Stimulated activated CD8-positive, alpha-beta memory T cell treated with anti-CD3 and anti-CD28 coated beads, Interleukin-15, amount 100 ng/mL, for 1 hour (primary cell): ENCODE measurements at places on chromosomes 2 and 18.

DNA sequence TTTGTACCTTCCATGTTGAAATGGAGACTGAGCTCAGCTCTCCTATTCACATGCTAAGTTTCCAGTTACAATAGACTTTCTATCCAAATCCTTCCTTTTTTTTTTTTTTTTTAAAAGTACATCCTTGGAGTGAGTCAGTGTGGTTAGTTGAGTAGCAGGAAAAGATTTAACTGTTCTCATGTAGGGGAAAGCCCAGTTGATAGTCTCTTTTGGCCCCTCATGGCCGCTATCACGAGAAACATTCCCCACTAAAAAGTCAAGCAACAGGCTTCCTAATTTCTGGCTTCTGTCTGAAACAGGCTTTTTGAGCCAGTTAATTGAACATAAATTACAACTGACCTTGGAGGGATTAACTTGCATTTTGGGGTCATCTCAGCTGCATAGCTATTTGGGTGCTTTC, 161.3 kb downstream of the MEIS1 start:
- no peak for DNase-seq

- no peak for DNase-seq
Observed at GRCh38 chr18:6921571-6921970, 192.1 kb downstream of the ARHGAP28 start.

DNA sequence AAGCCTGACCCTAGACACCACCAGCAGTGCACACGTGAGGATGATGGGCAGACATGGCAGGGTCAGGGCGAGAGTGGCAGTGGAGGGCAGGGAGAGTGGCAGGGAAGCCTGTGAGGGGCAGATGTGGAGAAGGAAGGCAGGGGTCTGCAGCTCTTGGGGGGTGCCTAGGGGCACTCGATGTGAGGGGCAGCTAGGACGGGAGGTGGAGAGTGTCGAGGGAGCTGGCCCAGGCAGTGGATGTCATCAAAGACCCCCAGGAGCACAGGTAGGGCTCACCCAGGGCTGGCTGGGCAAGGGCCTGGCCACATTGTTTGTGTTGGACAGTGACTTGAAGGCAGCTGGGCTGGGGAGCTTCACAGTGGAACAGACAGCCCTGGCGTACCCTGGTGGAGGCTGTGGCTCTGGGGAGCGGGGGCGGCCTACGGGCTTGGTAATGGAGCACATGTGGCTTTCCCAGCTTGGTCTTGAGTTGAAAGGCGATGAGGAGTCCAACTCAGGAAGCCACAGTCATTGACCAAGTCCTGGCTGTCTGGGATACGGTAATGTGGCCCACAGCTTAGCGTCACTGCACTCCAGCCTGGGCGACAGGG, 87.1 kb downstream of the RTP5 start:
- no peak for DNase-seq

DNA sequence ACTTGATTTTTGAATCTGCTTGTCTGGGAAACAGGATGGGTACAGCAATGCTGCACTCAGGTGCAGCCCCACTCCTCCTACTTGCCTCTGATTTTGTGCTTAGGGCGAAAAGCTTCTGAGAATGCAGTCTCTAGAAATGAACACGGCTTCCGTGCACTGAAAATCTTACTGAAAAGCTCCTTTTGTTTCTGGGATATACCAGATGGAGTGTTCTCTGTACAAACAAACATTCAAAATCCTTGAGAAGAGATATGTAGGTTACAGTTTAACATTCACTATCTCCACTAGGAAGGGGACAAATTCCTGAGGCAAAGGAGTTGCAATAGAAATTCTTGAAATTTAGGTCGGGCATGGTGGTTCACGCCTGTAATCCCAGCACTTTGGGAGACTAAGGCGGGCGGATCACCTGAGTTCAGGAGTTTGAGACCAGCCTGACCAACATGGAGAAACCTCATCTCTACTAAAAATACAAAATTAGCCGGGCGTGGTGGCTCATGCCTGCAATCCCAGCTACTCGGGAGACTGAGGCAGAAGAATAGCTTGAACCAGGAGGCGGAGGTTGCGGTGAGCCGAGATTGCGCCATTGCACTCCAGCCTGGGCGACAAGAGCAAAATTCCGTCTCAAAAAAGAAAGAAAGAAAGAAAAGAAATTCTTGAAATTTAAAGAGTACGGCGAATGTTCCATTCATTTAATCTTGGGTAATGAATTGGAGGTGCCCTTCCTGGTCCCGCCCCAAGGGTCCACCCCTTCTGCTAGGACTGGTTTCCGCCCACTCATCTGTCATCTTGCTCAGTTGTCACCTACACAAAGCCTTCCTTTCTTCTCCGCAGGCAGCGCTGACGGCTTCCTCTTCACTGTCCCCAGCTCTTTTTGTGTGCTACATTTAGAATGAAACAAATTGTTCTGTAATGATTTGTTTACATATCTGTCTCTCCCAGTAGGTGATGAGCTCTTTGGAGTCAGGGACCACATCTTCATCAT, 92.4 kb downstream of the SOCS6 start:
- DNase-seq: no peak

DNA sequence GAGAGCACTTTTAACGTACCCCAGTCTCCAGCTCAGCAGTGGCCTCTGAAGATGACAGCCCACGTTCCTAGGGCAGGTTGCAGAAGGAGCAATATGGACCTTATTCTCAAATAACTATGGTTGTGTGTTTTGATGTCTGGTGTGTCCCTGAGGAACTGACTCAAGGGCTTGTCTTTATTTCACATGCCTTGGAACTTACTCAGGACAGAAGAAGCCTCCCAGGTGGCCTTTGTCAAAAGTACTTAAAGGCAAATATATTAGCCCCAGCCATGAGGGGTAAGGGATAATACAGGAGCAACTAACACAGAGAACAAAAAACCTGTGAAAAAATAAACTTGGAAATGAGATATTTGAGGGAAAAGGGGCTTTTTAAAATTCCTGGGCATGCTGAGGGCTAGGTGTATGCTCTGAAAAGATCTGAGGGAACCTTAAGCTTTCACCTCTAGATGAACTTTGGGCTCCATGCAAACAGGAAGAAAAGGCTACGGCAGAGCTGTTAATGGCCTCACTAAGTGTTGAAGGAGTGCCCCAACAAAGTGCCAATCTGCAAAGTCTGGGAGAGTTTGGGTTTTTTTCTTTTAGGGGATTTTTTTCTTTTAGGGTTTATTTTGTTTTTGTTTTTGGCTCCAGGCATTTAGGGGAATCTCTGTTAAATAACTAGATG, 40.3 kb downstream of the SRBD1 start:
- DNase-seq: no peak

GRCh38 chr2:150586858-150587257, 99.4 kb upstream of the RND3 start:
- DNase-seq: no peak

- no peak for DNase-seq
Observed at GRCh38 chr2:46360303-46360702, 63.1 kb downstream of the EPAS1 start.

DNA sequence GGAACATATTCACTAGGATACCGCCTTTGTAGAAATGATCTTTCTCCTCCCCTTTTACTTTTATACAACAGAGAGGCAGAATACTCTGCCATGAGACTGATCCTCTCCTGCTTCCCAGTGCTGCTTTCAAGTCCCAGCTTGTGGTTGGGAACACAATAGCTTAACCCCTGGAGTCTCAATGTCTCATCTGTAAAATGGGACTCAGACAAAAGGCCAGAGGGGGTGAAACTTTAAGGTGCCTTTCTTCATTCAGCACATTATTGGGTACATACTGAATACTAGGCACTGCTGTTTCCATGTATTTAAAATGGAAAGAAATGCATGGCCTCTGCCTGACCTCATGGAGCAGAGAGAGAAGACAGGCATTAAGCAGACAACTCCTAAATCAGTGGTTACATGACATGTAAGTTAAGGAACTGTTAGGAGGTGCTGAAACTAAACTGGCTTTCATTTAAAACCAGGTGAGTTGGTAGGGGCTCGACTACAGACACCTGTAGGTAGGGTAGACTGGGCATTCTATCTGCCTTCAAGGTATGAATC, 53.8 kb downstream of the MAP4K4 start:
- DNase-seq: no peak

DNA sequence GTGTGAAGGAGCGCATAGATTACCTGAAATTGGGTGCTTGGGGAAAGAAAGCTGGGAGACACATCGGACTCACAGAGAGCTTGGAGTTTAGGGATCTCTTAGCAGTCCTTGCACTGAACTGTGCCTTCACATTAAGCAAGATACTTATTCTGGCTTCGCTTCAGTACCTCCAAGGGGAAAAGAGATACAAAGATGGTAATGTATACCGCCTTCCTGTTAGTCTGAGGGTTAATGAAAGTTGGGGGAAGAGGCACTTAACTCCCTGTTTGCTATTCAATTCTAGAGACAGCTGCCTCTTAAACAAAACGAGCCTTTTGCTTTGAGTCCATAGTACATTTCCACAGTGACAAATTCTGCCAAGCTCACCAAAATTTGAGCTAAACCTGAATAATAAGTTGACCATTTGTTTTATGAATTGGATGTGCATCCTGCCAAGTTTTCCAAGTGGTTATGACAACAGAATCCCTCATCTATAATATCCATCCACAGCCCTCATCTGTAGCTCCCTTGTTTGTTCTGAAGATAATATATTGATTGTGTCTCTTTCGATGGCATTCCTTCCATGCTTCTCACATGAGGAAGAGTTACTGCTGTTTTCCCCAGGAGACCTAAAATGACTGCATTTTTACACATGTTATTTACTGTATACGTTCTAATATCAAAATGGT, 287.1 kb upstream of the ATP5MC3 start:
- no peak for DNase-seq

- peak; percentile 5 for DNase-seq
Observed at GRCh38 chr2:207711750-207712530, 500 bp downstream of the CCNYL1 start.

GRCh38 chr2:203578759-203579643, 43.9 kb upstream of the RAPH1 start:
- no peak for DNase-seq

GRCh38 chr2:33498291-33498956, 22.0 kb downstream of the RASGRP3 start:
- no peak for DNase-seq

DNA sequence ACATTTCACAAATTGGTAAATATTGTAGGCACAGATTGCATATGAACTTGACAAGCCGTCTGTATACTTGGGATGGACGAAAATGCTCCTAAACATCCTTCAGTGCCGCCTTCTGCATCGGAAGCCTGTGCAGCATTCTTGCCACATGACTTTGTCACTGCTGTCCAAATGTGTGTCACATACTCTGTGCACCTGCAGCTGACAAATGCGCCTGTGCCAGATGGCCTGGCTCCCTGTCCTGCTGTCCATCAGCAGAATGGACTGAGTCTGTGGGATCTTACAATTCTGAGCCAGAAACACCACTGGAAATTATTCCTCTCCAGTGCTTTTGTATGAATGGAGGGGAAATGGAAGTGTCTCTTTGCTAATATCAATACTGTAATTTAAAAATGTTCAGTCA, 89.9 kb downstream of the DCDC2C start:
- no peak for DNase-seq

- no peak for DNase-seq
Observed at GRCh38 chr18:22983175-22983574, 50.0 kb downstream of the RBBP8 start.

DNA sequence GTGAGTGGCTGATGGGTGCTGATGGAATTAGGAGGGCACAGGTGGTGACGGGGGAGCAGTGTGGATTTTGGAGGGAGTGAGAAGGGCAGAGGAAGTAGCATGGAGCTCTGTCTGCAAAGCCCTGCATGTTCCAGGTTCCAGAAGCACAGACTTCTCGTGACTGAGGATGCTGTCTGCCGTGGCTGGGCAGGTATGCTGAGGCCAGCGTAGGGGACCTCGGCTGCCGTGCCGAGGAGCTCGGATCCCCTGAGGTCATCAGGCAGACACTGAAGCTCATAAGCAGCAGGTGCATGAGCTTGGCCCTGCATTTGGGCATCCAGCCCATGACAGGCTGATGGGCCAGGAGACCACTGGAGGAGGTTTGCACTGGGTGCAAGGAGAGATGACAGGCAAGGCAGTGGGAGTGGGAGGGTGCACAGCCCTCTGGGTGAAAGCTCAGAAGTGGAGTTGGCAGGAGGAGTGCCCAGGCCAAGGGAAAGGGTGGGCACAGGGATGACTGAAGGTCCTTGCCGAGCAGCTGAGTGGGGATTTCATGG, 215.3 kb downstream of the SH3RF3 start:
- DNase-seq: no peak

- DNase-seq: no peak
Observed at GRCh38 chr2:150429384-150429961, 58.0 kb downstream of the RND3 start.

GRCh38 chr2:8438476-8438875, 243.4 kb upstream of the ID2 start:
- DNase-seq: no peak

DNA sequence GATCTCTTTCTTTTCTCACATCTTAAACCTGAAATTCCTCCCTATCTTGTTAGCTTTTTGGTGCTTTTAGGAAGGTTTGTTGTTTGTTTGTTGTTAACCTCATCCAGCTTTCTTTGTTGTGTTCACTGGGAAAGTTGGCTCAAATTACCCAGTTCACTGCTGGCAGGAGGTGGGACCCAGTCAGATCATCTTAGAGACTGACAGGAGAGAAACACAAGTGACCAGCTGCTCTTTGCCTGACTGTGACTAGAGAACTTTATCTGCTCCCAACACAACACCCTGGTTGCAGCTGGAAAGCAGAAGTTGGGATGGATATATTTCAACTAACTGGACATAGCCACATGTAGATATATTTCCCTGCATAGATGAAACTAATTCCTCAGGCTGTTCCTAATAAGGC, 10.0 kb downstream of the MAPK4 start:
- DNase-seq: no peak

GRCh38 chr2:171346723-171347557, 86.8 kb downstream of the METTL8 start:
- DNase-seq: no peak

DNA sequence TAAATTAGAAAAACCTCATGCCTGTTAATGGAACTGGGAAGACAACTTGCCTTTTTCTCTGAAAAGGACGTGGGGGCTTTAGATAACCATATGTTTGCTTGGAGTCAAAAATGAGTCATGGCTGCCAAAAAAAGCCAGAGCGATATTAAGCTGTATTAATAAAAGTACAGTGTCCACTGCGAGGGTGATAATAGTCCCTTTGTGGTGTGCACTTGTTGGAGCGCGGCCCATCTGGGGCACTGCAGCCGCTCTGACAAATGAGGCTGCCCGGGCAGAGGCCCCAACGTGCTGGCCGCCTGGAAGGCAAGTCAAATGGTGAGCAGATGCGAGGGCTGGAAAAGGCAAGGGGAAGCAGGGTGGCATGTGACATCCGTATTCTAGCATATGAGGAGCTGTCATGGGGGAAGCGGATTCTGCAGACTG, 103.3 kb upstream of the NCK2 start:
- no peak for DNase-seq

- no peak for DNase-seq
Observed at GRCh38 chr2:200159357-200159707, 147.2 kb upstream of the SPATS2L start.
